ENCODE measurements at places on chromosomes 12 and 14.

GRCh38 chr14:62736048-62737043 lies 308.9 kb downstream of the KCNH5 start:
- no peak for DNase-seq

GRCh38 chr14:94142247-94142646 lies 12.8 kb upstream of the IFI27L2 start:
- no peak for DNase-seq

- DNase-seq: no peak
Observed at GRCh38 chr14:30519961-30520360, 39.0 kb upstream of the G2E3 start.

DNA sequence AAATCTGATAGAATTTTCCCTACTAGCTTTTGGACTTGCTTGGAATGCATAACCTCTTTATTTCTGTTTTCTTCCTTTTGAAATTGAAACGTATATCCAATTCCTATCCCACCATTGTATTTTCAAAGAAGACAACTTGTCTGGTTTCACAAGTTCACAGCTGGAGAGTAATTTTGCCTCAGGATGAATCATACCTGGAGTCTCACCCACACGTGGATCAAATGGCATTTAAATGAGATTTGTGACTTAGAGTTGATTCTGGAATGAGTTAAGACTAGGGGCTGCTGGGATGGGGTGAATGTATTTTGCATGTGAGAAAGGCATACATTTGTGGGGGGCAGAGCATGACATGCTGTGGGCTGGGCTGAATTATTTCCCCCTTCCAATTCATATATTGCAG lies 516.5 kb upstream of the MGAT4C start:
- DNase-seq: no peak

- no peak for DNase-seq
Observed at GRCh38 chr14:21933681-21934080, 260.1 kb upstream of the OR4E1 start.

GRCh38 chr14:75876530-75876929 lies 105.3 kb downstream of the TGFB3 start:
- no peak for DNase-seq

DNA sequence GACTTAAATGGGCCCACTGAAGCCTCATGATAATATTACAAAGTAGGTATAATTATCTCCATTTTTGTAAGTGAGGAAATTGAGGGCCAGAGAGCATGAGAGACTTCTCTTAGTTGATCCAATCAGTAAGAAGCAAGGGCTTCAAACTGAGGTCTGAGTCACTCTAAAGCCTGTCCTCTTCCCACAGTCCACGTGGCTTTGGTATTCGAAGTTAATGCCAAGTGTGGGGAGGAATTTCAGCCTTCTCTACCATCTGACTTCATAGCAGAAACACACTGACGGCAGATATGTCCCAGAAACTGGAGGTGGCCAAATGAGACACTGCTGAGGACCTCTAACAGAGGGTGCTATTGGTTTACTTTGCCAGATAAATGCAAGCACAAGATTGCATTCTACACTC lies 114.4 kb upstream of the OVCH1 start:
- peak; percentile 80 for DNase-seq

- DNase-seq: no peak
Observed at GRCh38 chr14:54848910-54849309, 53.7 kb downstream of the GCH1 start.

GRCh38 chr12:120164293-120164692 lies 30.2 kb downstream of the GCN1 start:
- DNase-seq: no peak

DNA sequence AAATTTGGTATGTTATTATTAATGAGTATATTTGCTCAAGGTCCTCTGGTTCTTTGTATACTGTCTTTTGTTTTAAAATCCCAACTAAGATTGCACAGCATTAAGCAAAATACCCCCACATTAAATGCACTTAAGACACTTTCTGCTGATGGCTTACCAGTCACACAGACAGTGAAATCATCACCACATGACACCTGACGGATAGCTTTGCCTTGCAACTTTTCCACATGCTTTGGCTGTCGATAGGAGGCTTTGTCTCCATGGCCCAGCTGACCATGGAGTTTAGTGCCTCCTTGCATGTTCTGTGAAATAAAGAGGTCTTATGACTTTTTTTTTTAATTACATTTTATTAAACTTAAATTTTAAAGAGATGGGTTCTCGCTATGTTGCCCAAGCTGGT lies 19.7 kb downstream of the NEK9 start:
- peak; percentile 50 for DNase-seq

DNA sequence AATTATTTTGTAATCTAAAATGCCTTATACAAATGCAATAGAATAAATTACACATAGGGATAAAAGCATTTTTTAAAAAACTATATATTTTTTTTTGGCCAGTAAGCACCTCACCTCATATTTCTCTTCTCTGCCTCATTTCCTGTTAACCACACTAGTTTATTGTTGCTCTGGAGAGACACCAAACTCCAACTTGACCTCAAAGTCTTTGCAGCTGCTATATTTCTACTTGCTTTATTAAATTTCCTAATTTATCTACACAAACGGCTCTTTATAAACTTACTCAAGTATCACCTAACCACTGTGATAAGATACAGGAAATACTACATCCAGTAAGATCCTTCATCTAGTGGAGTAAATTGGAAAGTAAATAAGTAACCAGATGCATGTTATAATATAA lies 622.3 kb downstream of the C12orf50 start:
- DNase-seq: no peak

DNA sequence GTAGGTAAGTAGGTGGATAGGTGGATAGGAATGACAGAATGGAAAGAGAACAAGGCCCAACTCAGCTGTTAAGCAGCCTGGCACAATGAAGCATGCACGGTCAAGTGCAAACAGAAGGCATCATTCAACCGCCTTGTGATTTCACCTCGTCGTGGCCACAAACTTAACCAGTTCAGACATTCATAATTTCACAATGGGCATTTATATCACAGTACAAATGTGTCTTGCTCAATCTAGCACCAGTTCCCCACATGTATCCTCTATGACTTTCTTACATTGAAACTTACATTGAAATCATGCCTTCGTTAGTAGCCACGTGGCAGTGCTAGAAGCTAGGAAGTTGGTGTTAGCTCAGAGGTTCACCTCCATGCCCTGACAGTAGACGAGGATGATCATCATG lies 207.5 kb downstream of the ETV6 start:
- DNase-seq: no peak

DNA sequence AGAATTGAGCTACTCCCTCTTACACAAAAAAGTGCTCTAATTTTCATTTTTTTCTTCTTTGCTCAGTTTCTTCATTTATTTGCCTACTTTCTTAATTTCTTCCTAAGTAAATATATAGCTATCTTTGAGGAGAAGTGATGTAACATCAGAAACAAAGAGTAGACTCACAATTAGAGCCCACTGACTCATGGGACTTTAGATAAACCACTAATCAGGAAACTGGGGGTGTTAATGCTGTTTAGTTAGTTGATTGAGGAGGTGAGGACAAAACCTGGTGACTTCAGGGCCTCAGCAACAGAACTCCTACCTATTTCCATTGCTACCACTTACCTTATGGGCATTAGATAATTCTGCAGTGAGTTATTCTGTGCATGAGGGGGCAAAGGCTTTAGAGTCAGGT lies 151.7 kb downstream of the MON2 start:
- DNase-seq: no peak

- DNase-seq: peak; percentile 41
Observed at GRCh38 chr14:63578300-63578699, 35.1 kb upstream of the PPP2R5E start.

- peak; percentile 49 for DNase-seq
Observed at GRCh38 chr14:77051116-77051515, 22.6 kb upstream of the IRF2BPL start.

- peak; percentile 90 for DNase-seq
Observed at GRCh38 chr14:74302152-74302628, 544 bp downstream of the ABCD4 start.

GRCh38 chr14:81200054-81200453 lies 20.7 kb downstream of the GTF2A1 start:
- peak; percentile 48 for DNase-seq

- no peak for DNase-seq
Observed at GRCh38 chr14:95485222-95485819, 31.1 kb downstream of the SYNE3 start.

GRCh38 chr12:69686731-69687130 lies 12.4 kb downstream of the BEST3 start:
- DNase-seq: no peak

DNA sequence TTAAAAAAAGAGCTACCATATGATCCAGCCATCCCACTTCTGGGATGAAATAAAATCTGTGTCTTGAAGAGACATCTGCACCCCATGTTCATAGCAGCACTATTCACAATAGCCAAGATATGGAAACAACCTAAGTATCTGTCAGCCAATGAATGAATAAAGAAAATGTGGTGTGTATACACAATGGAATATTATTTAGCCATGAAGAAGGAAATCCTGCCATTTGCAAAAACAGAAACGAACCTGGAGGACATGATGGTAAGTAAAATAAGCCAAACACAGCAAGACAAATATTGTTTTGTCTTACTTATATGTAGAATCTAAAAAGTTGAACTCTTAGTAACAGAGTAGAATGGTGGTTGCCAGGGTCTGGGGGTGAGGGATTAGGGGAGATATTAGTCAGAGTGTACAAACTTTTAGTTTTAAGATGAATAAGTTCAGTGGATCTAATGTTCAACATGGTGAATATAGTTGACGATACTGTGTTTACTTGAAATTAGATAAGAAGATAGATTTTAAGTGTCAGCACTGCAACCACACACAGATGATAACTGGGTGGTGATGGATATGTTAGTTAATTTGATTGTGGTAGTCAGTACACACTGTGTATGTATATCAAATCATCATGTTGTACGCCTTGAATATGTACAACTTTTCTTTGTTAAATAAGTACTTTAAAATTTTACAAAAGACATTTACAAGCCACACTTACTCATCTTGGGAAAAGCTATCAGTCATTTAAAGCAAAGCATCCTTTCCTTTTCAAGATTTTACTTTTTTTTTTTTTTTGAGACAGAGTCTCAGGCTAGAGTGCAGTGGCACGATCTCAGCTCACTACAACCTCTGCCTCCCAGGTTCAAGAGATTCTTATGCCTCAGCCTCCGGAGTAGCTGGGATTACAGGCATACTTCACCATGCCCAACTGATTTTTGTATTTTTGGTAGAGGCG lies 89.9 kb downstream of the BICD1 start:
- DNase-seq: no peak

DNA sequence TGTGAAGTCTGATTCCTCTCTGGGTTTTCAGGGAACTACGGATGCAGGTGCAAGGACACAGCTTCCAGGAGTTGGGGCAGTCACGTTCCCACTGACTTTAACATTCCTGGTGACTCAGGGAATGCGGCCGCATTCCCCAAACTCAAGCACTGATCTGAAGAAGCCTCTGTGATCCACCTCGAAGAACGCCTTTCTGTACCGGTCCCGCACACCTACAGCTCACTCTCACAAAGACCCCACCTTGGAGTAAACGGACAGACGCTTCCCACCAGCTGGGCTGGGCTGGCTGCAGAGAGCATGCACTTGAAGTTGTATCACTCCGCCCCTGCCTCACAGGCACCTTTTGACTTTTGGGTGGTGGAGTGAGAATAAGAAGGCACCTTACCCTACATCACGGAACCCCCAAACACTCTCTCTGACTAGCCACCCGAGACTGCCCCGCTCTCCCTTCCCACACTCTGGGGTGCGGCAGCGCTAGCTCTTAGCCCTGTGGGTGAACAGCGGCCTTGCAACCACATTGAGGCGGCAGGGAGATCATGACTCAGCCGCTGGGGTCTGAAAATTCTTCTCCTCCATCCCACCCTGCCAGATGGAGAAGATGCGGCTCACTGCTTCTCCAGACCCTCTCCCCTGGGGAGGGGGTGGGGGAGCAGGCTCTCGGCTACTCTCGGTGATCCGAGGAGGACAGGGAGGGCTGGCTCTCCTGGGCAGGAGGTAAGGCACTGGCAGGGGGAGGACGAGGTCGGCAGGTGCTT lies 23.7 kb upstream of the HDAC7 start:
- DNase-seq: no peak

DNA sequence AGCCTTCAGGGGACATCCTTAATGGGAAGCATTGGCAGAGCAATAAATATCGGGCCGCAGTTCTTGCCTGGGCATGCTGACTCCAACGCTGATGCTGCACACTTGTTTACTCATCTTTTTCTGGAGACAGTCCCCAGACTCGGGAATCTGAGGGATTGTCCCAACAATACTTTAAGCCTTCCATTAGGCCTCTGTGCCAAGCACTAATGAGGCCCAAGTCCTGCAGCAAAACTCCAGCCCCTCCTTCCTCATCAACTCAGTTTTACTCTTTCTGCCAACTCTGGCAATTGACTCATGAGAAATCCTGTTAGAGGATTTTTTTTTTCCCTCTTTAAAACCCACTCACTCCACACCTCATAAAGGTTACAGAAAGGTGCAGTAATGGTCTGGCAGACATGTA lies 233.4 kb upstream of the PELI2 start:
- DNase-seq: no peak

DNA sequence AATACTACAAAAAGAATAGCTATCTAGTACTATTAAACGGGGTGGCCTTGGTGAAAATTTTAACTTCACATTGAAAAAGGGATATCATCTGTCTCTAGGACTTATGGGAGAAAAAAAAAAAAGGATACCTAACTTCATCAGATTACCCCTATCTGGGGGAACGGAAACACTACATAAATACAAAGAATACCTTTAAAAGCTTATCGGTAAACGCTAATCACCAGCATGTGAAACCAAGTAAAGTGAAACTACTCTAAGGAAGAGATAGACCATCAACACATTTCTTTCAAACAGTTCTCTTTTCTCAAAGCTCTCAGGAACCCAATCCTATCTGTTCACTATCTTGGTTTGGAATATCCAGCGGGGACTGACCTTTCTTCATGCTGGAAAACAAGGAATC lies 3.5 kb downstream of the KICS2 start:
- no peak for DNase-seq

GRCh38 chr14:103833711-103834110 lies 13.7 kb downstream of the PPP1R13B start:
- DNase-seq: peak; percentile 25

DNA sequence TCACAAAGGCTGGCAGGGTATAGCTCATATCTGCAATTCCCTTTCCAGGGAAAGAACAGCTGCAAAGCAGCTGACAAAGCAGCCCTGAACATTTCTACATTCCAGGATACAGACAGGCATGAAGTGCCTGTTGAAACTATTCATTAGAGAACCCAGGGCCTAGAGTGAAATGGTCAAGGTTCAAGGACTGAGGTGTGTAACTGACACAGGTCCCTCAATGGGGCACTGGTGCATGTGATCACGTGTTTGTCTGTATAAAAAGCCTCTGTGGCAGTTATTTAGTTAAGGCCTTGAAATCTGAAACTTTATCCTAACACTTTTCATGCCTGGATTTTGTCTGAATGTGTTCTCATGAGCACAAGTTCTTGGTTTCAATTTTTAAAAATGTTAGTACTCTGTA lies 47.1 kb downstream of the GIT2 start:
- DNase-seq: peak; percentile 65

DNA sequence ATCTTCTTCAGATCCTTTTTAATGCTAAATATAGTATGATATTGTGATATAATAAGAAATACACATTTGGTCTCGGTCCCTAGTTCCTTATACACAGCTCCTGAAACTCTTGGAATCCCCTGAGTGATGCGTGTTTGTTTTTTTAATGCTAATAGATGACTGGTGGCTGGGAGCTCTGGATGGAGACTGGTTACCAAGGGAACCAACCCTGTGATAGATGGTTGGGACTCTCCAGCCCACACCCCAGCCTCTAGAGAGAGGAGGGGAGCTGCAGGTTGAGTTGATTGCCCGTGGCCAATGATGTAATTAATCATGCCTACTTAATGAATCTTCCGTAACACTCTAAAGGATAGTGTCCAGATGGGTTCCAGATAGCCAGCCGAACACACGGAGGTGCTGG lies 140.6 kb downstream of the FBXL14 start:
- DNase-seq: no peak

Measured in osteoblast (primary cell).